A549 treated with GW870086 at 1 μM for 4 hours (cell line): ENCODE measurements at places on chromosomes 2 and 18. TPM values are rescaled to one million over a fixed set of nuclear protein-coding genes. Genes with fewer than 3 reads are reported as not detected.

Gene HOXD11
- 6.5 to 7.7 TPM (median 6.6 TPM) in 5 replicates for total RNA-seq

Gene LAMA3
- total RNA-seq = 33.0 to 51.4 TPM (median 48.7 TPM) in 5 replicates

Gene GPR55
- not detected in 5 replicates for total RNA-seq

Gene PARD6G
- total RNA-seq = 2.5 to 3.5 TPM (median 3.2 TPM) in 5 replicates

Gene UGT1A5
- 0.09 to 0.13 TPM in 2 of 5 replicates, not detected in the others for total RNA-seq

Gene NOTO
- not detected in 5 replicates for total RNA-seq

Gene COLEC12
- 0.02 to 0.06 TPM (median 0.03 TPM) in 4 of 5 replicates, not detected in the other for total RNA-seq

Gene C2orf72
- 5.2 to 8.3 TPM (median 7.4 TPM) in 5 replicates for total RNA-seq

Gene LYPD6B
- total RNA-seq = not detected in 5 replicates

Gene RFX8
- not detected in 5 replicates for total RNA-seq

Gene EXOC6B
- 5.8 to 8.9 TPM (median 7.5 TPM) in 5 replicates for total RNA-seq

Gene GPBAR1
- total RNA-seq = 0.19 to 0.42 TPM (median 0.23 TPM) in 5 replicates

Gene LAMA1
- total RNA-seq = 0.13 to 0.30 TPM (median 0.15 TPM) in 5 replicates
